Activated T-cell treated with anti-CD3 and anti-CD28 coated beads for 1 hour (primary cell): ENCODE measurements at places on chromosomes 7 and 10.

GRCh38 chr10:125337510-125337909 lies 177.1 kb upstream of the CTBP2 start:
- no peak for DNase-seq

DNA sequence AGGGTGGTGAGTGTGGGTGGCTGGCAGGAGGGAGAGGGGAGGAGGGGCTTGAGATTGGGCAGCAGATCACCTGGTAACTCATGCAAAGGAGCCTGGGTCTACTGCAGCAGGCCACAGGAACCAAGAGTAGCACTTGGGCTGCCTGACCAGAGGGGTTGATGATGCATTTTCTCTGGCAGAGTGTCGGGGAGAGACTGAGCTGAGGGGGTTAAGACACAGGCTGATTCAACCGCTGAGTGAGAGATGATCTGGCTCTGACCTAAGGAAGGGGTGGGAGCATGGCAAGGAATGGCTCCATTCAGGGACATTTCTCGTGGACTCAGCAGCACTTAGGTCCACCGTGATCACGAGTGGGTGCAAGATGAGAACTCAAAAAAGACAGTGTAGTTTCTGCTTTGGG lies 115.5 kb upstream of the STK17A start:
- no peak for DNase-seq

DNA sequence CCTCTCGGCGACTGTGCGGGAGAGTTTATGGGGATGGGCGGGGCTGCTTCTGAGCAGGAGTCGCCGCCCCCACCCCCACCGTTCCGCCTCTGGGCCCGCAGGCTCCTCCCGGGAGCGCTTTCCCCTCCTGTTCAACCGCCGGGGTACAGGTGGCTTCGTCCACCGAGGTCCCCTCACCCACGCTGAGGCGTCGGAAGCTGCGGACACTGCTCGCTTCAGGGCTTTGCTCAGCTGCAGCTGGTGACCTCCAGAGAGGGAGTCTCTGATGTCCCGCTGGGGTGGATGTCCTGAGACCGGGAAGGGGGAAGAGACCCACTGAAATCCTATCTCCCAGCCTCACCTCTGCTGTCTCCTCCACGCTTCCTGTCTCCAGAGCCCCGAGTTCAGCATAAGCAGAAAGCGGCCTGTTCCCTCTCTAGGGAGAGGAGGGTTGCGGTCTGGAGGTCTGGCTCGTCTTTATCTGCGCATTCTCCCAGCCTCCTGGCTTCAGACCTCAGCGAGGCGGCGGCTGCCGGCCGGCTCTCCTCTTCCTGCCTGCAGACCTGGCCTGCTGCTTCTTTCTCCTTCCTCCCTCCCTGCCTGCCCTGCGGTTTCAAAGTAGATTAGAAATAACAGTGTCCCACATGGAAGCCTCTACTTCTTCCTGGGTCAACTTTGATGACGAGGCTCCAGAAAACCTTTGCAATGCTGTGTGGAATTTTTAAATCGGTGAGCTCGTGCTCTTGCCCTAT lies 1.8 kb downstream of the CYP2E1 start:
- no peak for DNase-seq

DNA sequence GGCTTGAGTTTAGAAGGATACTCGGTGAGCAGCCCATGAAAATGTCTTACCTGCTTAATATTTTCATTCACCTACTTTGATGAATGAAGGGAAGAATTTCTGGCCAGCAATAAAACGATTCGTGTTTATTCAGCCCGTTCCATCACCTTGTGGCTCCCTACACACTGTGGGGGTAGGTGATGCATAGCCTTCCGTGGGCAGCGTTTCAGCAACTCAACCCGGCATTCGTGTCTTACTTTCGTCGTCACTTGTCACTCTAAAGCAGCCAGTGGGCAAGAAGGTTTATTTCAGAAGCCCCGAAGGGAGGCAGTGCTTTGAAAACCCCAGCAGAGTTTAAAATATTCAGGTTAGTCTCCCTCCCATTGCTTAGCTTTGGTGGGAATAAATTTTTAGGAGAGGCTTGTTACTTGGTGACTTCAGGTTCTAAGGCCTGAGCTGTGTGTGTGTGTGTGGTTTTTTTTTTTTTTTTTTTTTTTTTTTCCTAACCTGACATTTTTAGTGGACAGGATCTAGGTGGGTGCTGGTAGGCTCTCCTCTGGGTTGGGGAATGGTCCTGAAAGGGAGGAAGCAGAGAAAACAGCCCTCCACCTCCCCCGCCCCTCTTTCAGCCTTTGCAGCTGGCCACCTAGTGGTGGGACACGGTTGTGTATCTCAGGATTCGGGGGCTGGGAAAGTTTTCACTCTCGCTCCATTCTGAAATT lies 1.8 kb downstream of the GRK5 start:
- DNase-seq = peak; percentile 56

DNA sequence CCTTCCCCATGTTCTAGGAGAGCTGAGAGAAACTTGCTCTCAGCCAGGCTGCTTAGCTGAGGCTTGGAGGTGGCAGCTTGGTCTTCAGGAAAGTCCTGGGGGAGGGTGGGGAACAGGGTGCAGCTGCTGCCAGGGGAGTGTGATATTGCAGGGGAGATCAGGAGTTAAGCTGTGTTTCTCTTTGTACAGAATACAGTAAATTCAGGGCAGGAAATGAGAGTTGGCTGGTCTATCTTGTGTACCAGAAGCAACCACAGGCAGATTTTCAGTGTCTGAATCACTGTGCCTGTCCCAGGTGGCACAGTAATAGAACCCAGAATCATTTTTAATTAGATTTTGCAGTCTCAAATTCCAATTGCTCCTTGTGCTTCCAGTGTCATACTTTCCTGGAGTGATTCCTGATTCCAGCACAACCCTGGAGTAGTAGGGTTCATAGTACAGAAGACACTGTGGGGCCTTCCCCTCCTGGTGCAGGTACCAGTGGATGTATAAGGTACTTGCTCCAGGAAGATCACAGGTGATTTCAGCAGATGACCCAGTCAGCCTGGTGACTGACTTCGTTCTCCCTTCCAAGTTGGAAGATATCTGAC lies 94.0 kb upstream of the TARP start:
- no peak for DNase-seq

GRCh38 chr7:16315280-16315679 lies 106.1 kb downstream of the CRPPA start:
- no peak for DNase-seq

DNA sequence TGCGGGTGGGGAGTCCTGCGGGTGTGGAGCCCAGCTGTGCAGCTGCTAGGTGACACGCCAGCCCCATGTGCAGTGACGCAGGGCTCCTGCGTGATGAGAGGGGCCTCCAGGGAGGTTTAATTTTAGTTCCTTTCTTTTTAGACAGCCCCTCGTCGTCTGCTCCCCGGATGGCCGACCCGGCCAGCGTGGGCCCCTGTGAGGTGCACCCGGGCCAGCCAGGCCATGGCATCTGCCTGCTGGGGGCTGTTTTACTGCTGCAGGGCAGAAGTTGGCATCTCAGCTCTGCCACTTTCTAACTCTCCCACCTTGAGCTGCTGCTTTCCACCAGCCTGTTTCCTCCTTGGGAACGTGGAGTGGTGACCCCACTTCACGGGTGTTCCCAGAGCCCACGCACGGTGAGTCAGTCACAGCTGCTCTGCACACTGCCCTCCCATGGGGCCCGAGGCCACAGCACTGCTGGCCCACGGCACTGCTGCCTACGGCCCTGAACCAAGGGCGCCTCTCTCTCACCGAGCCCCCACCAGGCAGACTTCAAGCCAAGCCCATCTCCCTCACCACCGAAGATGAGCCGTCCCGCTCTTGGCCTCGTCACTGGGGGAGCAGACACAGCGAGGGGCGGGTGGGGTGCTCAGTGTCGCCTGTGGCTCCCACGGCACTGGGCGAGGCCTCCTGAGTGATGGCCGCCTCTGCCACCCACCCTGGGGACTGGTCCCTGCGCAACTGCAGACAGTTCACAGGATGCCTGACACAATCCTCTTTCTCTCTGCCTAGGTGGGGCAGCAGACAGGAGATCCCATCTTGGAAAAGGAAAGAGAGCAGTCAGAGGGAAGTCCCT lies 21.3 kb downstream of the CYP2W1 start:
- DNase-seq = no peak
